Endothelial cell (in vitro differentiated cells): ENCODE measurements at places on chromosomes 6 and 20. TPM values are rescaled to one million over a fixed set of nuclear protein-coding genes. Genes with fewer than 3 reads are reported as not detected.

GRCh38 chr6:116330511-116330910 is 40.2 kb upstream of the DSE start:
- DNase-seq = no peak

DNA sequence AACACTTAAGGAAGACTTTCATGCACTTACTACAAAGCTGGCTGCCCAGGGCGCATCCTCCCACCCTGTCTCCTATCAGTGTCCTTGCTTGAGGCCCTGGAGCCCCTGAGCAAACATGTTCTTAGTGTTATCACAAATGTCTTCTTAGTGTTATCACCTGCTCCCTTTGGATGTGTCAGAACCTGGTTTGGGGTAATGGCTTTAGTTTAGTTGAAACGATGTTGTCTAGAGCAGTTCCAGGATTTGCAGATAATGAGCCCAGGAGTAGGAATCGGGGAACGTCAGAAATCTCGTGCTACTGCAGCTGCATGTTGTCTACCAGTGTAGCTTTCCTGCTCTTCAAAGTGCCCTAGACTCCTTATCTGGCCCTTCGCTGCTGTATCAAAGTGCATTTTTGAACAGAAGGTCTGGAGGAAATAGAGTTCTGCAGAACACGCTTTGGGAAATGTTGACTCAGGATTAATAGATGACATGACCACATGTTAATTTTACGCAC is 69.6 kb downstream of the PHACTR2 start:
- DNase-seq = no peak

GRCh38 chr6:43082806-43083655 is 6.9 kb downstream of the PTK7 start:
- no peak for DNase-seq

Gene TSBP1
- total RNA-seq = not detected

DNA sequence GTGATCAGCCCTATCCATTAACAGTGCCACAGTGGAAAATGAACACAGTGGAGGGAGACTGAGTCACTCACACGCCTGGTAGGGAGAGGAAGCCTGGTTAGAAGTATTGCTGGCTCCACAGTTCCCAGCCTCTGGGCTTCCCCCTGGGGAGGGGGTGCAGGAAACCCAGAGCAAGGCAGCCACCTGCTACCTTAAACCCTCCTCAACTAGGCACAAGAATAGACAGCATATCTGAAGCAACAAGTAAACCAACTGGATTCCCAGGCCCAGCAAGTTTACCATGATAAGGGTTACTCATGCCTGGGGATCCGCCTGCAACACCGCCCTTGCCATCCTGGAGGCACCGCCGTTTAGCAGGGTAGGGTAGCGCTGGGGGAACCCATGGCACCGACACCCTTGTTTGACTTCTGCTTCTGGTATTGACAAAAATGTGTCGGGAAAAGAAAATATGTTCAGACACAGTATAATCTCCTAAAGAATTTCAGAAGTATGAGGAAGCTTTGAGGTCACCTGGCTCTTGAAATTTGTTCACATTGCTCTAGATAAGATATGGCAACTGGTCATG is 38.3 kb downstream of the SLC22A23 start:
- DNase-seq = no peak

Gene LMBRD1
- 26.5 TPM for total RNA-seq

GRCh38 chr6:12957321-12958051 is 240.9 kb downstream of the PHACTR1 start:
- DNase-seq = peak; percentile 51

- peak; percentile 63 for DNase-seq
Observed at GRCh38 chr6:41167173-41167963, 4.5 kb upstream of the TREM2 start.

GRCh38 chr20:56628873-56629463 is at the start of gene TFAP2C:
TFAP2C (plus strand) TSS chr20:56629306; CDS start chr20:56629545, 239 bp downstream.
- peak; percentile 50 for DNase-seq

- no peak for DNase-seq
Observed at GRCh38 chr6:87482366-87482765, 9.6 kb downstream of the SLC35A1 start.

GRCh38 chr6:132354517-132355167 is 46.6 kb downstream of the MOXD1 start:
- DNase-seq = no peak

DNA sequence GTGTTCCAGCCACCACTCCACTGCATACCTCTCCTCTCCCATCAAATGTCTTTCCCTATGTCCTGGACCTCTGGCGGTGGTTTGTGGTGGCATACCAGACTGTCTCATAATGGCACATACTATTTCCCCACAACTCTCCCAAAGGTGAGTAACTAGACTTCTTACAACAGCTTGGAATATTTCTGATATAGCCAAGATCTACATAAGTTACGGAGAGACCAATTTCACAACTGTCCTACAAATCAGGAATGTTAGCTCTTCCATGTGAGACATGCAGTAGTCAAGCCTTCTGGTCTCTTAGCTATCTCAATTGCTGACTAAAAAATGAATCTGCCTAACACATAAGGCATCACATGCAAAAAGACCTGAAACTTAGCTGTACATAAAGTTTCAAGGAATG is 588.9 kb downstream of the RNF144B start:
- DNase-seq = no peak

DNA sequence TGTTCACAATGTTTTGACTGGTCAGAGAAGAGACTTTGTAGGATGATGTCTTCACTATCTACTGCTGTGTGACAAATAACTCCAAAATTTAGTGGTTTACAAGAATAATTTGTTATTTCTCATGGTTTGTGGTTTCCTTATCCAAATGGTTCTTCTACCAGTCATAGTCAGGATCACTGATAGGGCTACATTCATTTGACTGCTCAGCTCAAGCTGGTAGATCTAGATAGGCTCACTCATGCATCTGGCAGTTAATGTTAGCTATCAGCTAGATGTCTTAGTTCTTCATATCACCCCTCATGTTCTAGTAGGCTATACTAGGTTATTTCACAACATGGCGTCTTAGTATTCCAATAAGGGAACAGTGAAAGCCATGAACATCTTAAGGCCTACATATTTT is 131.0 kb downstream of the ID4 start:
- no peak for DNase-seq

DNA sequence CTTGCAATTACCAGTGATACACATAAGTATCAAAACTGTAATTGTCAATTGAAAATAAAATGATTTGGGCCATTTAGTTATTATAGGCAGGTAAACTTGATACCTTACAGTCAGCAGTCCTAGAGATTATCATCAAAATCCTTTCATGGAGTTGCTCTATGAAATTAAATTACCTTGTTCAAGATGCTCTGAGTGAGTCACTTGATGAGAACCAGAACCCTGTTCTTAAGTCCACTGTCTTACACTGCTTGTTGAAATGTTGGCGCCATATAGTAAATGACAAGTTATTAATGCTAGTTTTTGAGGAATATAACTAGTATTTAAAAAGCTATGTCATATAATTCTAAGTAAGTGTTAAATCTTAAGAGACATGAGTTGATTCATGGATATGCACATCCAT is 37.2 kb upstream of the BAG2 start:
- no peak for DNase-seq

DNA sequence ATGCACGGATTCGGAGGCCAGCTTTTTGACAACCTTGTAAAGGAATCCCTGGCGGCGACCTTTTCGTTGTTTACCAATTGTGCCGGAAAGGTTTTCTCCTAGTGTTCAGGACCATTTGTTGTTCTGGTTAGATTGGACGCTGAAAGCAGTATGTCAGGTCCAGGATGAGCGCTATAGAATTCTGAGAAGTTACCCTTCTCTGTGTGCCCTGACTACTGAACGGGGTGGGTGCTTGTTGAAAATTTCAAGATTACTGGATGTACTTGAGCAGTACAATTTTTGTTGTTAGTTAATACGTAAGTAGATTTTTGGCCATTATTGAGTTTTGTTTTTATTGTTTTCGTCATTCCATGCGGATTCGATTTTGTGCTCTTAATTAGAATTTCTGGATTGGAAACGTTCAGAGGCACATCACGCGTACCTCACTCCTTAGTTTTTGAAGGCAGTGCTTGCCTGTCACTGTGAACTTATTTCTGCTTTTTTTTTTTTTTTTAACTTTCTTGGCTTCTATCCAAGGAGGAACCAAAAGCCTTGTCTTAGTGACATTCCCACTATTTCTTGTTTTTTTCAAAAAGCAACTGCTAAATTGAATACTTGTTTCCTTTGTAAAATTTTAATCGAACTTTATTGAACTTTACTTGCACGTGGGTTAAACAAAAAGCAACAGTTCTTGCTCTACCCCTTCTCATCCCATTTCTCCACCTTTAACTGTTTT is 898 bp downstream of the XRN2 start:
- DNase-seq = no peak

Gene PDE7B
- 0.62 TPM for total RNA-seq

- DNase-seq = no peak
Observed at GRCh38 chr20:36043892-36044515, 75.6 kb downstream of the CNBD2 start.

GRCh38 chr6:105045526-105045925 is 88.6 kb downstream of the LIN28B start:
- no peak for DNase-seq

Gene GID8
- 45.0 TPM for total RNA-seq

Gene WFDC12
- total RNA-seq = not detected

DNA sequence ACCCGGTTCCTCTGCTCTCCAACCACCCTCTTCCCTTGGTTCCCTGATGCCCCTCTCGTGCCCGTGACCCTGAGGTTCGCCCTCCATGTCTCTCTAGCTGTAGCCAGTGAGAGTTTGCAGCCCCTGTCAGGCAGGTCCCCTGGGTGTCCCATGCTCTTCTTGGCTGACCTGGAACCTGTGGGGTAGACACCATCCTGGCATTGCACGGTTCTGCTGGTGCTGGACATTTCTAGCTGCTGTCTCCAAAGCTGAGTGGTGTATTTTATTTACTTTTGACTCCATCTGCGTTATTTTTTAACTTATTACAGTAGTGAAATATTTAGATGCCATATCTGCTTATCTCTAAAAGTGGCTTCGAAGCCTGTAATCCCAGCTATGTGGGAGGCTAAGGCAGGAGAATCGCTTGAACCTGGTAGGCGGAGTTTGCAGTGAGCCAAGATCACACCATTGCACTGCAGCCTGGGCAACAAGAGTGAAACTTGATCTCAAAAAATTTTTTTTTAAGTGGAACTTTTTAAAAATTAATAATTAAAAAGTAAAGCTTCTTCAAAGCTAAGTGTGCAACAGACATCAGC is 12.5 kb downstream of the ENTPD6 start:
- DNase-seq = no peak

GRCh38 chr6:12593771-12594529 is 122.6 kb upstream of the PHACTR1 start:
- no peak for DNase-seq

Gene CITED2
- 72.4 TPM for total RNA-seq

DNA sequence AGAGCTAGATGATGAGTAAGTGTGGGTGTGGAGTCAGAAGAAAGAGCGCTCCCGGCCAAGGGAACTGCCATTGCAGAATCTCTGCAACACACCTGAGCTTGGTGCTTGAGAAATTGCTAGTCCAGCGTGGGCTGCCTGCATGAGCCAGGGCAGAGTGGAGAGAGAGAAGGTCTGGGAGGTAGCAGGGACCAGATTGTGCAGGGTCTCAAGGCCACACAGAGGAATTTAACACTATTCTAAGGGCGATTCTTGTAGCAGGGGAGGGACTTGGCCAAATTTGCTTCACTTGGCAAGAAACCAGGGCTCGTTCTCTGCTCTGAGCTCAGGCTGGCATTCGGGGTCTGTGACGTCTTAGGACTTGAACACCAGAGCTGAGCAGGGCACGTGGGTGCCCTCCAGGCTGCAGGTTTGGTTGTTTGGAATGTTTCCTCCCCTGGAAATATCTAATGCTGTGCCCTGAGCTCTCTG is 53.5 kb downstream of the BCAS4 start:
- no peak for DNase-seq

DNA sequence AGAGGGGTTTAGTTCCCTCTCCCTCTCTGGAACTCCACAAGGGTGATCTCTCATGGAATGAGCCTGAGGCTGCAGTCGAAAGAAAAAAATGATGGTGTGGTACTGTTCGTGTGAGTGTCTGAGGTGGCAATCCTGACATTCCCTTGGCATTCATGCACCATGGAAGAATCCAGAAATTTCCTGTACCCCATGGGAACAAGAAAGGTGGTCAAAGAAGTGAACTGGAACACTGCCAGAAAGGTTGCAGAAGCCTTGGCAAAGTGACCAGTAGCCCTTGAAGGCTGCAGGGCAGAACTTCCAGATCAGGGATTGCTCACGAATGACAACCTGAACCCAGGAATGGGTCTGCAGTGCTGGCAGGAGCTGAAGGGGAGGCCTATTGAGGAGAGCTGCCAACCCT is 394.7 kb downstream of the CD83 start:
- DNase-seq = no peak

Gene GPX5
- not detected for total RNA-seq
